ENCODE measurements at places on chromosomes 13 and 19.

GRCh38 chr19:40143612-40144011 is 47.6 kb upstream of the MAP3K10 start:
- DNase-seq, result peak; percentile 80

GRCh38 chr19:11479898-11480714 is 740 bp downstream of the ELAVL3 start:
- DNase-seq, result no peak

DNA sequence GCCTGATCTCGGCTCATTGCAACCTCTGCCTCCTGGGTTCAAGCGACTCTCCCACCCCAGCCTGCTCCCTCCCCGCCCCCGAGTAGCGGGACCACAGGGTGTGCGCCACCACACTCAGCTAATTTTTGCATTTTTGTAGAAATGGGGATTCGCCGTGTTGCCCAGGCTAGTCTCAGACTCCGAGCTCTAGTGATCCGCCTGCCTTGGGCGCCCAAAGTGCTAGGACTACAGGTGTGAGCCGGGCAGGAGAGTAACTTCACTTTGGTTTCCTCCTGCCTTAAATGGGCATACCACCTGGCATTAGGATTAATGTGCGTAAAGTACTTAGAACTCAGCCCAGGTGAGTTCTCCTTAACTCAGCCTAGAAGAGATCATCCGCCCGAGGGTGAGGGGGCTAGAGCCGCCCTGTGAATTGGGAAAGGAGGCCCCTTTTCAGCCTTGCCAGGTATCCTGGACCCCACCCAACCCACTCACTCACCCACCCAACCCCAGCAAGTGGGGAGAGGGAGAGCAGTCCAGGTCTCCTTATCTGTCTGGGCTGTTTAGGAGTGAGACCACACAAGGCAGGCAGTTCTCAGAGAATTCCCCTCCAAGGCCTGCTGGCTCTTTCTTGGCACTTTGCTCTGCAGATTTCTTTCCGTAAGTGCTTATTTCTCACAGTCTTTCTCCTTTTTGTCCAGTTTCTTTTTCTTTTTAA is 1.2 kb upstream of the ZFP36 start:
- no peak for DNase-seq

DNA sequence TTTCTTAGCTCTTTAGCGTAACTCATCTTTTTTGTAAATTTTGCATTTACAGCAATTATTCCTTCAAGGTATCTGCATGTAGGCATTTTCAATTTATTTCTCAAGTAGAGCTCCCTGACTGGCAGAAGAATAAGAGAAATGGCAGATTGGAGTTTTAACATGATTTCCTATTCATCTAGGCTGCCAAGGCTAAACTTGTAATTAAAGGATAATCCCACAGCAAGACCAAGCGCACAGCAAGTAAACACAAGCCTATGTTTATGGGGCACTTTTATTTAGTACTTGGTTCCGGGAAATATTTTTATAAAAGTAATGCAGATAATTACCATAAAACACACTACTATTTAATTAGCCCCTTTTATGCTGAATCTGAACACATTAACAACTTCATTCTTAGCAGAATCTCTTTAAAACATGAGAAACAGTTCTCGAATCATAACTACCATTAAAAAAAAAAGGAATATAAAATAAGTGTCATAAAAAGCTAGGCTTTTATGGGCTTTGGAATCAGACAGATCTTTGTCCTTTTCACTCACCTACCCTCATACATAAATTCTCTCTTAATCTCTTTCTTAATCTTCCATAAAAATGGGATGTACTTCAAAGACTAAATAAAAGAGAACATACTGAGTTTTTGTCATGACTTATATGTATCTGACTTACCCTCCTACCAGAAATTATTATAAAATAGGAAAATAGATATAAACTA is 961.6 kb upstream of the MIR17HG start:
- no peak for DNase-seq

- no peak for DNase-seq
Measured at GRCh38 chr13:26941345-26942174, 181.0 kb upstream of the GPR12 start.

- DNase-seq, result no peak
Measured at GRCh38 chr19:56934438-56935090, 94.0 kb upstream of the PEG3 start.

DNA sequence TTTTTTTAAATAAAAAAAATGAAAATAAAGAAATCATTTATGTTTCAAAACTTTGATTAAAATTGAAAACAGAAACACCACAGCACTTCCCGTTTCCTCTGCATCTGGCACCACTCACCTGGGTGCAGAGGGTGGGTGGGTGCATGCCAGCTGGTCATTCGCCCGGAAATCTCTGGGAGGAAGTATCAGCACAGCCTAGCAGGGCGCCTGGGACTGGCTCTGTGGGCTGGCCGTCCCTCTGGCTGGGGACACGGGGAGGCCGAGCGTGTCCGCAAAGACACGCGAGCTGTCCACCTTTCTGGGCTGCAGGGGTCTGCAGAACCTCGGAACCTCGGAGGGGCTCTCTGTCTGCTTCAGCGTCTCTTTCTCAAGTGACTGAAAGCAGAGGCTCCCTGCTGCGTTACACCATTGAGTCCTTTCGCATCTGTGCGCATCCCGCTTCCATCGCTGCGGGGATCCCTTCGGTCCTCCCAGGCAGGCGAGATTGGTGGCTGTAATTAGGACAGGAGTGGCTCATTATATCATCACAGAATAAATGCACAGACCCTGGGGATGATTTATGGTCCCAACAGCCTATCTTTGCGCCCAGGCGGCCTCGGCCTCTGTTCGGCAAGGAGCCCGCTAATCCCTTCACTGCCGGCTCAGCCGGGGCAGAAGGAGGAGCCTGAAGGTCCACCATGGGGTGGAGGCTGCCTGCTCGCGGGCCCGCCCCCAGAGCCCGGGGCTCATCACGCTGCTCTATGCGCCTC is 17.2 kb downstream of the CRTC1 start:
- DNase-seq, result no peak

- no peak for DNase-seq
Measured at GRCh38 chr13:42398533-42398932, 126.6 kb downstream of the AKAP11 start.

- DNase-seq, result no peak
Measured at GRCh38 chr19:18719541-18719940, 36.1 kb downstream of the CRTC1 start.

DNA sequence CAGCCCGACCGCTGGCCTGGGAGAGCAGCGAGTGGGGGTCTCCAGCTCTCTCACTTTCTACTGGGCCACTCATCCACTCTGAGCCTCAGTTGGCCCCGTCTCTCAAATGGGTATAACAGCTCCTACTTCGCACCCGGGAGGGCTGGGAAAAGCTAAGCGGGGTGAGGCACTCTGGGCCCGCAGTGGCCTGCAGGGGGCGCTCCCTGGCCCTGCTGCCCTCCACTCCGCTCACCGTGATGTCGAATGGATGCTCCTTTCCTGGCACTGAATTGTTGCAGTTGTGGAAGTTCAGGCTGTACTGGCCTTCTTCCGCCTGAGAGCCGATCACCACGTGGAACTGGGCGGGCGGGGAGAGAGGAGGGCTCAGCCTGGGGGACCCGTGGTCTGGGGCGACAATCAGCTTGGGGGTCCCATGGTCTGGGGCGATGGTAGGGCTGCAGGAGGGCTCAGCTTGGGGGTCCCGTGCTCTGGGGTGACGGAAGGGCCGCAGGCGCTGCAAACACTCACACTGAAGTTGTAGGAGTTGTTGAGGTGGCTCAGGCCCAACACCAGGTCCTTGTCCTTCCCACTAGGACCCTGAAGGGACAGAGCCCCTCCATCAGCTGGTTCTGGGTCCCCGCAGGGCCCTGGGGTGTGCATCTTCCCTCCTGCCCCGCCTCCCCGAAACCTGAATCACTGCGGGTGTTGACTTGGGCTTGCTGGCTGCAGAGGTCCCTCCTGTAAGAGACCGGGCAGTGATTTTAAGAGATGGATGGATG is 3.9 kb downstream of the GPR108 start:
- DNase-seq, result no peak

GRCh38 chr13:73939071-73939380 is 195.2 kb downstream of the KLF12 start:
- DNase-seq, result no peak

DNA sequence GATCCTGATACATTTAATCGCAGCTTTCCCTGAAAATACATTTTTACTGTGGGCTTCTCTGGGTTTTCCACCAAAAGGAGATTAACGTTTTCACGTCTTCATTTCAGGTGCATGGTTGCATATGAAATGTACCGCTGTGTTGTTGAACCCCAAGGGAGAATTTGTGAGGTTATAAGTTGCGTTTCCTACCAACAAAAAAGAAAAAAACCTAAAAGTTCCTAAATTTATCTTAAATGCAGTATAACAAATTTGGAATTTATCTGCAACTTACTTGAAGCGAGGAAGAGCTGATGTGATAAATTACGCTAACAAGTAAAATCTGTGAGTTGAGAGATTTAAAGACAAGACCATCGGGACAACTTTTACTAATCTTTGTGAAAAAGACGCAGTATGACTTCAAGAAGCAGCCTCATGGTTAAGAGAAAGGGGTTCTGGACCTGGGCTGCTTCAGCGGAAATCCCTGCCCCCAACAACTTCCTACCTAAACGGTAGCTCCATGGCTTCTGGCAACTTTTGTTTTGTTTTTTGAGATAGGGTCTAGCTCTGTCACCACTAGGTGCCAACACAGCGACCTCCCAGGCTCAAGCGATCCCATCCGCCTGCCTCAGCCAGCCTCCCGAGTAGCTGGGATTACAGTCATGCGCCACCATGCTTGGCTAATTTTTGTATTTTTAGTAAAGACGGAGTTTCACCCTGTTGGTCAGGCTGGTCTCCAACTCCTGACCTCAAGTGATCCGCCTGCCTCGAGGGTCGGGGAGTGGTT is 958 bp upstream of the OBI1 start:
- peak; percentile 57 for DNase-seq

GRCh38 chr19:57282011-57282643 is 1.8 kb downstream of the ZNF460 start:
- no peak for DNase-seq

- DNase-seq, result no peak
Measured at GRCh38 chr13:45436332-45436731, 18.2 kb upstream of the SLC25A30 start.

DNA sequence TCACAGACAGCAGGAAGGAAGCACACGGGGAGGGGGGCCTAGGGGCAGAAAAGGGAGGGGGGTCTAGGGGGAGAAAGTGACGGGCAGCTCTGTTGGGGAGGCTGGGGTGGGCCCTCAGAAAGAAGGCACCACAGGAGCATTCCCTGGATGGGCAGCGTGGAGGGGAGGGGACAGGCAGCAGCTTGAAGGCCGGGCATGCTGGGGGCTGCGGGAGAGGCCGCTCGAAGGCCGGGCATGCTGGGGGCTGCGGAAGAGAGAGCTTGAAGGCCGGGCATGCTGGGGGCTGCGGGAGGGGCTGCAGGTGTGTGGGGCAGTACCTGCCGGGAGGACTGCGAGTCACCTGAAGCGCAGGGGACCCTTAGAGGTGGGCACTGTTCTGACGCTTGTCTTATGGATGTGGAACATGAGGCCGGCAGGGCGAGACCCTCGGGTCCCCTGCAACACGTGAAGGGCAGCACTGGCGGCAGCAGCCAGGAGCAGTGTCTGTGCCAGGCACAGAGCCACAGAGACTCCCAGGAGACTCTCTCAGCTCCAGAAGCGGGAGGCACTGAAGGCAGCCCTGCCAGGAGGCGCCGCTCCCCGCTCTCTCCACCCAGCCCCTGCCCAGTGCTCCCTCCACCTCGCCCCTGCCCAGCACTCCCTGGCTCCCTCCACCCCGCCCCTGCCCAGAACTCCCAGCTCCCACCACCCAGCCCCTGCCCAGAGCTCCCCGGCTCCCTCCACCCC is 13.3 kb downstream of the ZNF787 start:
- DNase-seq, result no peak

DNA sequence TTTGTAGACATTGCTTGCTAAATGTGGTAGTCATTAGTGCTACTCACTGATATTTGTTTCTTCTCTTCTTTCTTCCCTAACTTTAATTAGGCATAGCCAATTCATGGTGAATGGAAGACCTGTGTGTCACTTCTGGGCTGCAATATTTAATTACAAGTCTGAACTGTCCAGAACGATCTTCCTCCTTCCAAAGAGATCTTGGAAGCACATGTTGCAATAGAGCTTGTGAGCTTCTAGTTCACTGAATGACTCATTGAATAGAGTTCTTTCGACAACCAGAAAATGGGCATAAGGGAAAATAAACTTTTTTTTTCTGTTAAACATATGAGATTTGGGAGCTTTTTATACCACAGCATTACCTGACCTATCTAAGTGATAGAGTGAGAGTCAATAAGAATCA is 1264.6 kb downstream of the PCDH9 start:
- DNase-seq, result no peak
